ENCODE measurements at places on chromosomes 11 and 22. TPM values are rescaled to one million over a fixed set of nuclear protein-coding genes. Genes with fewer than 3 reads are reported as not detected.

DNA sequence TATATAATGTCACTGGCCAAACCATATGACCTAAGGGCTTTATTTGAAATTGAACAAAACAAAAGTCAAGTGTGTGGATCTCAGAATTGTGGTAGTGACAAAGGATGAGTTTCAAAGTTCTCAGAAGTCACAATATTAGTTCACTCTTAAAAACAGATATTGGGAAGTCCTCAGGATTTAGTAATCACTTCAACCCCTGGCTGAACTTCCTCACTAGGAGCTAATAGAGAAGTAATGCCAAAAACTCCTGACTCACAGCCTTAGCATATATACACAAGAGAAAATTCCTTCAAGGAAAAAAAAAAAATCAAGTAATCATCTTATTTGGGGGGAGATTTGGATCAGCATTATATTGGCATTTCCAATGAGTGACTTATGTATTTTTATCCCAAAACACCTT lies 75.6 kb upstream of the APOA1 start:
- no peak for DNase-seq

DNA sequence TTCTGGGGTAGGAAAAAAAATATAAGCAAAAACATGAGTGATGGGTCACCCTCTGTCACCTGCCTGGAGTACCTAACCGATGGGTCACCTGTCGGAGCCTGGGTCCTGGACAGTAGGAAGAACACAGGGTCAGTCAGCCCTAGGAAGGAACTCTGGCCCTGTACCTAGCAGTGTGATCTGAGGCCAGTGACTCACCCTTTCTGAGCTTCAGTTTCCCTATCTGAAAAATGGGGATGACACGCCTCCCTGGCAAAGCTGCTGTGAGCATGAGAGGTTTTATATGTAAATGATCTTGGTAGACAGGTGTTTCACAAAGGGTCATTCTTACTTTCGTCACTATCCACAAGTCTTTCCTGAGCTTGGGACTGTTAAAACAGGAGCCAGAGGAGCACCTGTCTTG lies 182.0 kb downstream of the ST3GAL4 start:
- DNase-seq: no peak

DNA sequence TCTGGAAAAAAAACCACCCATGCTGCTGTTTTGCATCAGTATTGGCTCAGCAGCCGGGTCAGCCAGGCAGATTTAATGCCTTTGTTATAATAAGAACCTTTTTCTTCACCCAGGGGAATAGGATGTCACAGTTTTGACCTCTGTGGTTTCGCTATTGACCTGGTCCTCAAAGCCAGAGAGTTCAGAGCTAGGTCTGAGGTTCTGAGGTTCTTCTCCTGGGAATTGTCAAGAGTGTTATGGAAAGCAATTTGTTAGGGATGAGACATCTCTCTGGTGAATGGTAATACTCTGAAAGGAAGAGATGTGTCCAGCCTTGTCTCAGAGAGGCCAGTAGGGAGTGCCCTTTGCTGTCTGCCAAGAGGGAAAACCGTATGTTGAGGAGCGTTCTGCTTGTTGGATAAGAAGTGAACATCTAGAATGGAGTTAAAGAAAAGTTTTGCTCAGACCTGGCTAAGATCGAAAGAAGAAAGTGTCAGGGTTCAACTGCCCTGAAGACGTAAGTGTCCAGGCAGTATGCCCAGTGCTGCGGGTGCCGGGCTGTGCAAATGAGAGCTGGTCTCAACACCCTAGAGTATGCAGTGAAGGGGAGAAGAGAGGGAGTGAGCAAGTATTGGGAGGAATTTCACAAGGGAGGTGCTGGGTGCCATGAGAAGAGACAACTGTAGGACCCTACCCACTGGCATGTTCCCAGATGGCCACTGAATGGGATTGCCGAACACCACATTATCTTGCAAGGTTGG lies 150.9 kb upstream of the TTC12 start:
- no peak for DNase-seq

DNA sequence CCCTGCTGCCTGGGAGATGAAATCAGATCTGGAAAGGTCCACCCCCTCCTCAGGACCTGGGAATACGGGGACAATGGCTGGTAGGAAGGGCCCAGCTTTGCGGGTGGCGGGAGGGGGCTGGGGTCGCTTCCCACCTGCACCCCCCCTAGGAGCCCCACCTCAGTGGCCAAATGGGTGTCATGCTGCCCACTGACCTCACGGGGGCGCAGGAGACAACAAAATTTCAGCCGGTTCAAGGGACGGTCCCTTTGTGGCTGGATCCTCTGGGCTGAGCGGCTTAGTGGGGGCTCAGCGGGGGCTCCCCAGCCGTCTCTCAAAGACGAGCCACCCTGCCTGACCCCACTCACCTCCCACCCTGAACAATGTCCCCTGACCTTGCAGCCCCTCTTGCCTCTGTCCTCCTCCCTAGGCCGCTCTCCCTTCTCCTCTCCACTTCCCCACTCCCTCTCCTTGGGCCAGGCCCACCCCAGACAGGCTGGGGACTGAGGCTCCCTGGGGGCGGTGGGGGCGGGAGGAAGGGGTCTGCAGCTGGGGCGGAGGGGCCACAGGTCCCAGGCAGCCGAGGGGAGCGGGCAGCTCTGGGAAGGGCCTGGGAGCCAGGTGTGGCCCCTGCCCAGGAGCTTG lies 39.3 kb upstream of the H19 start:
- no peak for DNase-seq

GRCh38 chr11:17383461-17383860 lies 5.0 kb downstream of the KCNJ11 start:
- no peak for DNase-seq

- DNase-seq: no peak
Observed at GRCh38 chr22:20595461-20595860, 88.1 kb downstream of the MED15 start.

GRCh38 chr22:46070215-46070802 lies 80.0 kb upstream of the PPARA start:
- no peak for DNase-seq

PANX2 gene
- 1.5 TPM for polyA plus RNA-seq

FIBIN gene
- 19.6 TPM for polyA plus RNA-seq

KCNK4 gene
- not detected for polyA plus RNA-seq

DNAJB7 gene
- polyA plus RNA-seq: 1.0 TPM

C11orf16 gene
- polyA plus RNA-seq: 0.47 TPM
